ENCODE measurements at places on chromosomes 2 and 18.

DNA sequence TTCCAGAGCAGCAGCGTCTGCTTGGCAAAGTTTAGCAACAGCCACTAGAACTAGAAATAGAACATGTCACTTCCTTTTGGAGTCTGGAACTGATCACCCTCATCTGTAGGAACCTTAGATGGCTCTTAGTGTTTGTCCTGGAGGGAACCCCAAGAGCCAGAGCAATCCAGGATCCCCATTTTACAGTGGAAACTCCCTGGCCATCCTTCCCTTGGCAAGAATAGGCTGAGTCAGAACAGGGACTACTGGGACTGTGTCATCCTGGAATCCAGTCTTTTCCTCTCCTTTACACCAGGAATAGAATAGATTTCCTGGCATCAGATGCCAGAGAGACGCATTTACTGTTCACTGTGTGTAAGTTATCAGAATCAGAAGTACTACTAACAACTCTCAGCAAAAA lies 33.2 kb upstream of the GRHL1 start:
- no peak for DNase-seq

DNA sequence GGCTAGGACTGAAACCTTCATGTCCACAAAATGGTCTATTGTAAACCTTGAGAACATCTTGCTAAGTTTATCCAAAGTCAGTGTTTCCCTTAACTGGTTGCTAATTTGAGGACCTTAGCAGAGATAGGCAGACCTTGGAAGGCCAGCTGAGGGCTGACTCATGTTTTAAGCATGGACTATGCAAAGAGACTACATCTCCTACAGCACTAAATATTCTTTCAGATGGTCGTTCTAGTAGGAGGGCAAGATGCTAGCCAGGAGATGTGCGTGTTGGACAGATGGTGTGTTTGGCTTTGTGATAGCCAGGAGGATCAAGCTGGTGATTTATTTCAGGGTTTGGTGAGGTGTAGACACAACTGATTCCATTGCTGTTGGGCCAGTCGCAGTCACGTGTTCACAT lies 75.8 kb downstream of the NRP2 start:
- DNase-seq = no peak

- DNase-seq = no peak
Measured at GRCh38 chr2:224055101-224055500, 16.0 kb upstream of the SERPINE2 start.

DNA sequence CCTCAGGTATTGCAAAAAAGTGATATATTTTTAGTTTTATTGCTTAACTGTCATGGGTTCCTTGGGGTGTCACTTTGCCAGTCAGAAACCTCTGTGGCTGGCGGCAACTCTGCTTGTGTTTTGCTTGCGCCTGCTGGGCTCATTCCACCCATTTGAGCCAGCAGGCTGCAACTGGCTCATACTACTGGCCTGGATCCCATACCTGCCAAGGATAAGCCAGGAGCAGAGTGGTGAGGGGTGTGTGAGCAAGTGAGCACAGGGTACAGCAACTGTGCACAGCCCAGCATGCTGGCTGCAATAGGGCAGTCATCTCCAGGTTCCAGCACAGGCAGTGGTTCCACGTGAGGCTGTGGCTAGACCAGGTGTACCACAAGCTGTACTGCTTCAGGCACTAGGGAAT lies 687.5 kb downstream of the NYAP2 start:
- DNase-seq = no peak

Measured in CD8-positive, alpha-beta memory T cell (primary cell).